NCI-H1105 treated with DMSO at 0.1 percent for 48 hours (cell line): ENCODE measurements at places on chromosomes 12 and 14.
A peak's percentile ranks its signal among the peaks of the same experiment; 100 is the strongest.

- no peak for DNase-seq
Observed at GRCh38 chr14:69204753-69205152, 13.5 kb downstream of the EXD2 start.

- no peak for DNase-seq
Observed at GRCh38 chr12:132806857-132807256, 21.8 kb downstream of the GOLGA3 start.

- no peak for DNase-seq
Observed at GRCh38 chr12:94754653-94755052, 104.3 kb upstream of the TMCC3 start.

DNA sequence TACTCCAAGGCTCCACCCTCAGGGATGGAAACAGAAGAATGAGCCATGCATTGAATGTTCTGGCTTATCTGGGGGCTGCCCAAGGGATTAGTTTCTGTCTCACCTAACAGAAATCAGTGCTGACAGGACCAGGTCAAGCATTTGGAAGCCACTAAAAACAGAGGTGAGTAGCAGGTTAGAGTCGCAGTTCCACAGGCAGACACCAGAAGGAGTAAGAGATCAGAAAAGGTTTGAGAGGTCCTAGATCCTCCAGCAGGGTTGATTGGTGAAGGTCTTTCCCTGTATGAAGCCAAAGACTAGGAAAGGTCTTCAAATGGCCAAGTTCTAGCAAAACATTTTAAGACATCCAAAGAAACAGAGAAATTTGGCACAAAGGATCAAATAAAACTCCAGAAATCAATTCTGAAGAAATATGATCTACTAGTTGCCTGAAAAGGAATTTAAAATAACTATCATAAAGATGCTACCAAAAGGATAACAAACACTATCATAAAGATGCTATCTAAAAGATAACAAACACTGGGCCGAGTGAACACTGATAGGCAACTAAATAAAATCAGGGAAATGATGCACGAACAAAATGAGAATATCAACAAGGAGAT lies 19.5 kb upstream of the TTC9 start:
- DNase-seq: peak; percentile 61

DNA sequence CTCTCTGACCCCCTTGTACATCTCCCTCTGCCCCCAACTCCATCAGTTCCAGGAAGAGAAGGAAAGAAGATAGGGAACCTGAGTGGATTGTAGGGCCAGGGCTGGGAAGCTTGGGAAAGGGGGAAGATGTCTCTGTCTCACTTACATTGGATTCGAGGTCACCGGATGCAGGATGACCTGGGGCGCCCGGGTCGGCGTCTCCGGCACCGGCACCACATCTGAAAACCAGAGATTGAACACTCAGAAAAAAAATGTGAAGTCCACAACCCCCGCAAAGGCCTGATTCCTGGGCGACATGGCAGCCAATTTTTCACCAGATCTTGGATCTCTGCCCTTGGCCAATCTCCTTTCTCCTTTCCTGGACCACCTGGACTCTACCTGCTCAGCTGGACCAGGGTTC lies 169.4 kb upstream of the NOS1 start:
- no peak for DNase-seq

DNA sequence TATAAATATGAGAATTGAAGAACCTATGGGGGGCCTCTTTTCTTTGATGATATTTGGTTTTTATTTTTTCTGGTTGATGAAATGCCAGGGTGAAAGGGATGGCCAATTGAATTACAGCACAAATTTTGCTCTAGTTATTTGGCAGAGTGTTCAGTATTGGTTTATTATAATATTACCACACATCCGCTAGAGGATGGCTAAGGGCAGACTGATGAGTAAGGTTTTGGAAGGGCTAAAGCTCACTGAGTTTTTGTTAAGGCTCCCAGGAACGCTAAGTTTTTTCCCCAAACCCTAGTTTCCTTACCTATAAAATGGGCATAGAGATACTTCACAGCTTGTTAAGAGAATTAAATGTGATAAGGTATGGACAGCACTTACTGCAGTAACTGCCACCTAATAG lies 34.3 kb upstream of the LRRC10 start:
- DNase-seq: no peak

GRCh38 chr12:52259657-52260243 lies 14.7 kb upstream of the KRT86 start:
- DNase-seq: no peak

GRCh38 chr12:27429606-27430005 lies 16.9 kb upstream of the SMCO2 start:
- DNase-seq: no peak

GRCh38 chr14:71395636-71396035 lies 488.4 kb downstream of the PCNX1 start:
- DNase-seq: no peak

- no peak for DNase-seq
Observed at GRCh38 chr12:109255377-109255776, 53.7 kb downstream of the FOXN4 start.

GRCh38 chr12:52271158-52271557 lies 3.3 kb upstream of the KRT86 start:
- DNase-seq: no peak

GRCh38 chr12:75481013-75481705 lies 604 bp downstream of the GLIPR1 start:
- no peak for DNase-seq

DNA sequence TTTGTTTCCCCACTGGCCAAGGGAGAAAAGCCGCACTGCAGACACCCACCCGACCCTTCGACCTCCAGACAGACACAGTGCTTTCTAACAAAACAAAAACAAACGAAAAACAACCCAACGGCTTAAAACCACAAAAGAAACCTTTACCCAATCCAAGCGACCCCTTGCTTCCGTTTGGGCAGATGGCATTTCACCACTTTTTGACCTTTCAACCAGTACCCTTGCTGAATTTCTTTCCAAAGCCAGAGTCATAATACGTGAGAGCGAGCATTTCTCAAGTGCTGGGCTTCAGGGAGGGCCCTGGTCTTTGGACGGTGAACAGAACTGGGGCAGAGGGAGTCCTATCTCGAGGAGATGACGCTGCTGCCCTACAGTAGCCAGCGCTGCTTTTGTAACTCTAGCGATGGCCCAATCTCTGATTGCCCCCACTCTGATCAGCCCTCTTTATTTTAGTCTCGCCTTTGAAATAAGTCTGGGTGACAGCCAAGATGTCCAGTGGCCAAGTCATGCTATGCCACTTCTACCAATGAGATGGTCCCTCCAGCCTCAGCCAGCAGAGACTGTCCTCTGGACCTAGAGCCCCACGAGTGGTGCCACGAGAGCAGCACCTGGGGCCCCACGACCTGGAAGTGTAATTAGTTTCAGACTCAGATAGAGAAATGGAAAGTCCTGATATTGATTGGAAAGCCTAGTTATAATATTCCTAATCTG lies 21.9 kb upstream of the ADIPOR2 start:
- DNase-seq: no peak

- DNase-seq: no peak
Observed at GRCh38 chr12:13154831-13155230, 41.7 kb upstream of the EMP1 start.
